ENCODE measurements at places on chromosomes 2 and 18.

- no peak for DNase-seq
Measured at GRCh38 chr18:74064510-74064909, 83.1 kb downstream of the FBXO15 start.

- DNase-seq: no peak
Measured at GRCh38 chr2:6905668-6906067, 11.5 kb upstream of the RNF144A start.

DNA sequence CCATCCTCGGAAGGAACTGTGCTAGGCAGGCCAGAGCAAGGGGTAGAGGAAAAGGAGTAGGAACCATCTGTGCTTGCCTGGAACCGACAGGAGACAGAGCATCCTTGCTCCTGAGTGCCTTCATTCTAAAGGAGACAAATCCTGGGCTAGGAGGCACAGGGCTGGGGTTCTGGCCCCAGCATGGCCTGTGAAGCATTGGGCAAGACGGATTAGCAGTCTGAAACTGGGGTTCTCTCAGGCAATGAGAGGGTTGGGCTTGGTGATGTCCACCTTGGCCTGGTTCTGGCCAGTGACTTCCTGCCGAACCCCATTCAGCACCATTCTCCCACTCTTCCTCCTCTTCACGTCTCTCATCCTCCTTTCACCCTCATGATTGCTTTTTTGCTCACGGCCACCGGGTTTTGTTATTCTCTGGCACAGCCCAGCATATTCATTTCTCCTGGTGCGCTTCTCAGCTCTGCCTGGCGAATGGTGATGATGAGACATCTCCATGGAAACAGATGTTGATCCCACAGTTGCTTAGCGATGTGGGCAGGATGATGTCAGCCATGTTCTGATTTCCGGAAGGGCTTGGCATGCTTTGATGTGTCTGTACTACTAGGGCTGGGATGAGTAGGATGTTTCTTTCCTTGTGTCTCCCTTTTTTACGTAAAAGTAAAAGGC lies 127.7 kb downstream of the CAPN13 start:
- DNase-seq: no peak

DNA sequence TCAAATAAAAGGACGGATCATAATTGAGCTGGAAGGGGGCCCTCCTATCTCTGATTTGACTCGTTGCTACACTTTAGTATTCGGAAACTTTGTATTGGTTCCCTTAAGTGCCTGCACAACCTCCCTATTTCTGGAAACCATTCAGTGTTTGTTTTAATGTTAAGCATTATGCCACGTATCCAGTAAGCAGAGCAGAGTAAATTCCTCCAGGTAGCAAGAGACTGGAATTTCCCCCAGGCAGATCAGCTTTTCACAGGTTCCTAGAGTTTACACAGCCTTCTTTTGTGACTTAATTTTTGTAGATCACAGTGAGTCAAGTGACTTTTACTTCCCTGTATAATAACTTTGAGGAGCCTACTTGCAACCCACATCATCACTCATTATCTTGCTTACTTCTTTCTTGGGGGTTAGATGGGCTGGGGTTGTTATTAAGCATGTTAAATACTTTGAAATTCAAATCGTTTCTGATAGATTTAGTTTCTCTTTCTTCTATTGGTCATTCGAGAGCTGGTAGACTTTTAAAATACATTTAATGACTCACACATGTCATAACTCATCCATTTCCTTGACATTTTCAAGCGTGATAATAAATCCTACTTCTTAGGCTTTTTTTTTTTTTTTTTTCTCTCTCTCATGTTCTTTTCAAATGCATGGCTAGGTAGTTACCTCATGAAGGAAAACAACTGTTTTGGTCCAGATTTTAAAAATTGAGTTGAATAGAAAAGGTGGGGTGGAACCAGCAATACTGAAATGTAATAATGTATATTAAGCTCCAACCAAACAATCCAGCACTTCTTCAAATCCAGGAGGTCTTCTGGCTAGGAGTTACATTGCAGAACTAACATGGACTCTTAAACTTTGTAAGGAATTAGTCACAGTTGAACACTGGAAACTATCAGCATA lies 219.3 kb downstream of the NEDD4L start:
- DNase-seq: peak; percentile 19

DNA sequence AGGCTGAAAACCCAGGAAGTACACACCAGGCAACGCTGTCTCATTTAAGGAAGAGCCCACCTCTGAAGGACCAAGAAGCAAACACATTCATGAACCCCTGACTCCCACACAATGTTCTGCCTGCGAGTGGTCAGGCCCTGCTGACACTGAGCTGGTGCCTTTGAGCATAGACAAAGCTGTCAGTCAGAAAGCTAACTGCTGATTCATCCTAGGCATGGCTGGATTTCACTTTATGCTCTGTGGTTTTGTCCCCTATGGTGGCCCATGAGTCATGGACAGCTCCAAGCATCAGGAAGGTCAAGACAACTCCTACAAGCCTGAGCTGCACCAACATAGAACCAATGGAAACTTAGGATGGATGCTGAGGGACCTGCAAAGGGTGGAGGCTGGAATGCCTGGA lies 78.9 kb downstream of the UXS1 start:
- peak; percentile 30 for DNase-seq

- DNase-seq: no peak
Measured at GRCh38 chr2:53629501-53629900, 138.1 kb upstream of the CHAC2 start.

GRCh38 chr2:30315391-30316063 lies 84.2 kb downstream of the LBH start:
- no peak for DNase-seq
